ENCODE measurements at places on chromosomes 5 and 9. TPM values are rescaled to one million over a fixed set of nuclear protein-coding genes. Genes with fewer than 3 reads are reported as not detected.

DNA sequence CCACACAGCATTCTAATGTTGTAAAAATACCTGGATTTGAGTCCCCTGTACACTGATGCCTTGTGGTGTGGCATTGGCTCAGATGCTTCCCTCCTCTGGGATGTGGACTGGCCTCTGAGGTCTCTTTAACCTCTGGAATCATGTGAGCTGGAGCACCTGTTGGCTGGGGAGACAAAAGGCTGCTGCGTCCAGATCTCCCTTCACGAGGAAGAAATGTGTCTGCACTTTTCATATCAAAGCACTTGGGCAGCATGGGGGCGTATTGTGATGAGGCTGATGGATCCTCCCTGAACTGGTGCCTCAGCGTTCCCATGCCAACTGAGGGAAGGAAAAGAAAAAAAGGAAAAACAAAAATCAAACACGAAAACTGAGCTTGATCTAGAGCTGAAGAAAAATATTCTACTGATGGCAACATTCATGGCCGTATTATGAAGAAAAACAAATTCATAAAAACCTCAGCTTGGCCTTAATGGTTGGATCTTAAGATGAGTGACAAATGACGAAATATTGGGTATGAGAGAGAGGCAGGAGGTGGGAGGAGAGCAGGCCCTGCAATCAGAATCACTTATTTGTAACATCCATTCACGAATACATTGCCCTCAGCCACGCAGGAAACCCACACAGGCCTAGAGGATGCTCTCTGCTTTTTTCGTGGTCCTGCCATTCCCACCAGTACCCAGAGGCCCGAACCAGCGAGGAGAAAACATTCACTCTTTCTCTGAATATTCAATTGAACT is 26.2 kb downstream of the GRIA1 start:
- no peak for DNase-seq
- H3K27me3 ChIP-seq: no peaks in the 10 kb centered on the region
- no peaks in the 10 kb centered on the region for H3K36me3 ChIP-seq
- peaks cover 15% of the 10 kb centered on the region for H3K4me1 ChIP-seq

Gene MCIDAS
- not detected for total RNA-seq

Gene WNT8A
- 0.27 TPM for total RNA-seq

GRCh38 chr5:87732875-87733768 is 320.4 kb upstream of the CCNH start:
- H3K27ac ChIP-seq: no peak overlapping the region
- no peaks in the 10 kb centered on the region for H3K36me3 ChIP-seq
- DNase-seq: no peak
- H3K4me3 ChIP-seq: no peak overlapping the region
- H3K27me3 ChIP-seq: no peaks in the 10 kb centered on the region
- no peaks in the 10 kb centered on the region for H3K4me1 ChIP-seq

Gene CARD9
- 1.1 TPM for total RNA-seq

Gene FAM78A
- 3.1 TPM for total RNA-seq

DNA sequence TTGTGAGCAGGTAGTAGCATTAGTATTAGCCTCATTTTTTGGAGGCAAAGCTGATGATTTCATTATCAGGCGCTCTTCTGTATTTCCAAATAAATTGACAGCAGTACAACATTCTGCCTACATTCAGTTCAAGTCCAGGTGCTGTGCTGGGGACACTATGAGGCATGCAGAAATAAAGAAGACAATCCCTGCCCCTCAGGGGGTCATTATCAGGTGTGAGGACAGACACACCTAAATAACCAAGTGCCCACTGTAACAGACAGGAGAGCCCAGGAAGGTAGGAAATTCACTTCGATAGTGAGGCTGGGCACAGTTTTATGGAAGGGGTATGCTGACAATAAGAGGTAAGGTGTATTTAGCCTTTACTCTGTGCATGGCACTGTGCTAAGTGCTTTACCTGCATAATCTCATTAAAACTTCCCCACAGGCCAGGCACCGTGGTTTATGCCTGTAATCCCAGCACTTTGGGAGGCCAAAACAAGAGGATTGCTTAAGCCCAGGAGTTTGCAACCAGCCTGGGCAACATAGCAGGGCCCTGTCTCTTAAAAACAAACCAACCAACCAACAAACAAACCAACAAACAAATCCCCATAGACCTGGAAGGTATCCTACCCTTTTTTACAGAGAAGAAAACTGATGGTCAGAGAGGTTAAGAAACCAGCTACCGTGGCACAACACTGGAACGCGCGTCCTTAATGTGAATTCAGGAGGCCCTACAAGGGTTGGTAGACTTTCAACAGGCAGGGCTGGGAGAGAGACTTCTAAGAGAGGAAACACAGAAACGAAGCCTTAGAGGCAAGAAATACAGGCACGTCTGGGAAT is 17.5 kb upstream of the GPX3 start:
- no peaks in the 10 kb centered on the region for H3K4me1 ChIP-seq
- DNase-seq: no peak
- no peak overlapping the region for H3K4me3 ChIP-seq
- H3K36me3 ChIP-seq: no peaks in the 10 kb centered on the region

Gene TXNDC8
- not detected for total RNA-seq

- no peak for DNase-seq
- peaks cover 9% of the 10 kb centered on the region for H3K27me3 ChIP-seq
- H3K36me3 ChIP-seq: no peaks in the 10 kb centered on the region
- H3K27ac ChIP-seq: no peak overlapping the region
Observed at GRCh38 chr9:23538461-23539003, 287.5 kb downstream of the ELAVL2 start.

Gene ADGRD2
- 1.1 TPM for total RNA-seq

DNA sequence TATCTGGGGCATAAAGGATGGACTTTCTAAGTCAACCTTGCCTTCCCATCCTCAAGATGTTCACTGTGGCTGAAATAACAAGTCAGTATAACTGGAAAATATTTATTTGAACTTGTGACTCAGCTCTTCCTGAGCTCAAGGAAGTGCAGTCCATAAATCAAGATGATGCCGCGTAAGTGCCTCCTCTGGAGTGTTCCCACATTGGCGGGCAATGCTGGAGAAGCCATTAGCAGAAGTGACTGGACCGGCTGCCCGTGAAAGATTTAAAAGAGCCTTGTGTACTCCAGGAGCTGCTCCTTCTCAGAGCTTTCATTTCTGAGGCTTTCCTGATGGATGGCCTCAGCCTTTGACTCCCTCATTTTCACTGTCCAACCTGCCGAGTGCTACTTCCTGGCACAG is 17.4 kb downstream of the TMOD1 start:
- no peak for DNase-seq
- H3K4me1 ChIP-seq: no peaks in the 10 kb centered on the region
- no peaks in the 10 kb centered on the region for H3K27me3 ChIP-seq
- H3K36me3 ChIP-seq: no peaks in the 10 kb centered on the region
- no peak overlapping the region for H3K27ac ChIP-seq

DNA sequence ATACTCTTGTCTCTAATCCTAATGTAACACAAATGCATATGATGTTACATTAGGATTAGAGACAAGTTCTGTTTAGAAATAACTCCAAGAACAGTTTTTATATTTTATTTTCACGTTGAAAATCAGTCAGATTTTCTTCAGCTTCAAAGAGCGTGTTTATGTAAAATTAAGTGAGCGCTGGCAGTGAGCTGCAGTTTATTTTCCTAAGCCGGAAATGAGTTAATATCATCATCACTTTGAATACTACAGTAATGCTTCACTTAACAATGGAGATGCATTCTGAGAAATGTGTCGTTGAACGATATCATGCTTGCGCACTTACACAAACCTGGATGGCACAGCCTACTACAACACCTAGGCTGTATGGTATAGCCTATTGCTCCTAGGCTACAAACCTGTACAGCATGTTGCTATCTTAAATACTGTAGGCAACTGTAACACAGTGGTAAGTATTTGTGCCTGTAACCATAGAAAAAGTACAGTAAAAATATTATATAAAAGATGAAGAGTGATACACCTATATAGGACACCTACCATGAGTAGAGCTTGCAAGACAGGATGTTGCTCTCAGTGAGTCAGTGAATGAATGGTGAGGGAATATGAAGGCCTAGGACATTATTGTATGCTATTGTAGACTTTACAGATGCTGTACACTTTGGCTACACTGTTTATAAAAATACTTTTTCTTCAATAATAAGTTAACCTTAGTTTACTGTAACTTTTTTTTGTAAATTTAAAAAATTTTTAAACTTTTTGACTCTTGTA is 65.9 kb upstream of the C5orf46 start:
- H3K27me3 ChIP-seq: no peaks in the 10 kb centered on the region
- no peak overlapping the region for H3K27ac ChIP-seq
- no peak overlapping the region for H3K4me3 ChIP-seq
- H3K4me1 ChIP-seq: peaks cover 3% of the 10 kb centered on the region

Gene TAF1L
- not detected for total RNA-seq

Gene VCAN
- 393 TPM for total RNA-seq

- H3K36me3 ChIP-seq: no peaks in the 10 kb centered on the region
- no peak overlapping the region for H3K27ac ChIP-seq
- H3K4me3 ChIP-seq: no peak overlapping the region
- no peaks in the 10 kb centered on the region for H3K27me3 ChIP-seq
- DNase-seq: no peak
Observed at GRCh38 chr9:18768951-18769622, 263.9 kb downstream of the SAXO1 start.

Gene KIF4B
- 0.08 TPM for total RNA-seq

Gene OBP2B
- total RNA-seq: not detected

GRCh38 chr5:134902071-134902801 is 2.7 kb upstream of the PCBD2 start:
- H3K27me3 ChIP-seq: no peaks in the 10 kb centered on the region
- H3K27ac ChIP-seq: no peak overlapping the region
- DNase-seq: no peak
- H3K36me3 ChIP-seq: no peaks in the 10 kb centered on the region
- H3K4me1 ChIP-seq: no peaks in the 10 kb centered on the region

DNA sequence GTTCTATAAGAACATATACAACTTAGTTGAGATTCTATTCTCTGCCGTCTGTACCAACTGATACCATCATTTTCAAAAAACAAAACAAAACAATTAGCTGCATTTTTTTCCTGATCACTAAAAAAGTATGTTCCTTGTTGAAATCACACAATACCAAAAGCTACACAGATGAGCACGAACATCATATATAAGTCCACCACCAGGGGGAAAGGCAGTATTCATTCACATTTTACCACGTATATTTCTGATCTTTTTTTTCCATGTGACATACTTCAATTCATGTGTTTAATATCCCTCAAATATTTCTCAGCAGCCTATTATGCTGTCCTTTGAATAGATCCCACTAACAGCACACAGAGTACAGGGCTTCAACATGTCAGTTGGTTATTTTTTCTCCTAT is 40.6 kb downstream of the IRX2 start:
- DNase-seq: no peak
- H3K27me3 ChIP-seq: no peaks in the 10 kb centered on the region
- H3K36me3 ChIP-seq: no peaks in the 10 kb centered on the region
- H3K27ac ChIP-seq: no peak overlapping the region

GRCh38 chr9:81656871-81657337 is 32.4 kb downstream of the TLE1 start:
- H3K27me3 ChIP-seq: no peaks in the 10 kb centered on the region
- no peak for DNase-seq
- H3K36me3 ChIP-seq: peaks cover 5% of the 10 kb centered on the region
- no peak overlapping the region for H3K4me3 ChIP-seq
- no peak overlapping the region for H3K27ac ChIP-seq

Gene TNC
- total RNA-seq: 11.4 TPM

DNA sequence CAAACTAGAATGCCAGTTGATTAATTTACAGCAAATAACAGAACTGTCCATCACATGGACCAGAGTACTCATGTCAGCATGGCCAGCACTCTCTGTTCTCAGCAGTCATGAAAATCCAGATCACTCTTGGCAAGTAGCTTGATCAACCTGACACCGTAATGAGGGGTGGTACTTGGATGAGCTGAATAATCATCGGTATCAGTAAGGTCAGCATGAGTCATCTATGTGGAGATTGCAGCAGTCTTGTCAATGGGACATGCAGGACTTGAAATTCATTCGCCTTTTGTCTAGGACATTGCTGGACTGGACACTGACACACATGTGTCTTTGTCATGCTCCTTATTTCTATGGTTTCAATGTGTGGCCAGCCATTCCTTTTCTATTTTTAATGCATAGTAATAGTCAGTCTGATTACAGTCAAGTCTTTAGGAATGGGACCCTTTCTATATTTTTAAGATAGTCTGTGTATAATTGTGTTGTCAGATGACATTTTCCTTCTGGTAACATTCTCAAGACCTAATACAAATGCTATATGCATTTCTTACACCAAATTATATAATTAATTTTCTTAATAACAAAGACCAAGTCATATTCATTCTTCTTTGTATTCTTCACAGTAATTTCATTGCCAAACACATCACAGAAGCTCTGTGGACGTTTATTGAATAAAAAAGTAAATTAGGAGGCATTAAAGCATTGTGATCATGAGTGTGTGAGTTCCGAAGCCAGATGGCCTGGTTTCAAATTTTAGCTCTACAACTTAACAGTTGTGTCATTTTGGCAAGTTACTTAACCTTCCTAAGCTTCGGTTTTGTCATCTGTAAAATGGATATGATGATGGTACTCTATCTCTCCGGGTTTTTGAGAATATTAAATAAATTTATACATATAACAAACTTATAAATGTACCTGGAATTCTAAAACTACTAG is 57.4 kb downstream of the ADAMTSL1 start:
- no peak for DNase-seq
- H3K27me3 ChIP-seq: no peaks in the 10 kb centered on the region
- no peaks in the 10 kb centered on the region for H3K36me3 ChIP-seq
- H3K4me3 ChIP-seq: no peak overlapping the region
- no peak overlapping the region for H3K27ac ChIP-seq
- no peaks in the 10 kb centered on the region for H3K4me1 ChIP-seq

DNA sequence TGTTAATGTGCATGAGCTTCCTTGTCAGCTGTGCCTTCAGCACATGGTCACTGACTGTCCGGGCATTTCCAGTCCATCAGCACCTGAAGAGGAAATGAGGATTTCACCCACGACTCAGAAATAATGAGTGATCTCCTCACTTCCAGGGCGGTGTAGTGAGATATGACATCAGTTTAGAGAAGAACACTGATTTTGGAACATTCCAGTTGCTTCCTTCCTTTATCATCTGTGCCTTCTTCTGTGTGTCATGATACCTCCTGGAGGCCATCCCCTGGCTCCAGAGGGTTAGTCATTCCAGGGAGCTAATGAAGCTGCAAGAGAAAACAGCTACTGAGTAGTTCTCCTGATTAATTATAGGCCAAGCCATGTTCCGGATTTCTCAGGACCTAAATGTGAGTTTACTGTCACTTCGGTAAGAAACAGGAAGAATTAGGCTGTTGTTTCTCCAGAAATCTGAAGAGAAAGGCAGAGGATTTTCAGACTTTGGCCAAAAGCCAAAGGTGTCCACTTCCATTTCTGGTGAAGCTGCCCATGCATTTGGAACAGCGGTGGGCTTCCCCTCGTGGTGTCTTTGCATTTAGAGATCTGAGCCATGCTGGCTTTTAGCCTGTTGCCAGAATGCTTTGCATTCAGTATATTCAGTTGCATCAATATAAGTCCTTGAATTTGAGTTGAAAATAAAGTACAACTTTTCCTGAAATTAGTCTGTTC is 161.3 kb upstream of the OTULINL start:
- H3K4me1 ChIP-seq: peaks cover 9% of the 10 kb centered on the region
- no peak overlapping the region for H3K27ac ChIP-seq
- H3K4me3 ChIP-seq: no peak overlapping the region
- H3K36me3 ChIP-seq: peaks cover 5% of the 10 kb centered on the region

GRCh38 chr5:120297616-120298015 is 166.5 kb upstream of the PRR16 start:
- no peaks in the 10 kb centered on the region for H3K36me3 ChIP-seq
- no peaks in the 10 kb centered on the region for H3K27me3 ChIP-seq

- no peak for DNase-seq
- H3K4me3 ChIP-seq: no peak overlapping the region
- H3K36me3 ChIP-seq: no peaks in the 10 kb centered on the region
- no peak overlapping the region for H3K27ac ChIP-seq
- H3K27me3 ChIP-seq: no peaks in the 10 kb centered on the region
Observed at GRCh38 chr5:143063175-143063970, 293.2 kb downstream of the ARHGAP26 start.

- no peaks in the 10 kb centered on the region for H3K27me3 ChIP-seq
- H3K36me3 ChIP-seq: no peaks in the 10 kb centered on the region
- H3K27ac ChIP-seq: no peak overlapping the region
Observed at GRCh38 chr5:170206216-170206615, 26.6 kb upstream of the C5orf58 start.

Data from H1 (cell line).